Gastroesophageal sphincter (tissue), 4 donors: ENCODE measurements at places on chromosomes 6 and 20. TPM values are rescaled to one million over a fixed set of nuclear protein-coding genes. Genes with fewer than 3 reads are reported as not detected.

The KIF3B gene
- total RNA-seq: 29.0 TPM

The LY6G6C gene
- total RNA-seq: not detected

The EYA4 gene
- 1.4 TPM for total RNA-seq

The PAK5 gene
- 0.54 TPM for total RNA-seq

The FAM209B gene
- total RNA-seq: not detected

The TINAG gene
- total RNA-seq: not detected

The VPS16 gene
- total RNA-seq: 44.0 TPM

The OVOL2 gene
- not detected for total RNA-seq

The ARHGAP40 gene
- not detected for total RNA-seq

The LINC00237 gene
- total RNA-seq: not detected

The HEBP2 gene
- 79.4 TPM for total RNA-seq

The GSTA2 gene
- total RNA-seq: not detected

The BPIFB2 gene
- total RNA-seq: not detected

The SSTR4 gene
- total RNA-seq: not detected

The HLA-DQA1 gene
- total RNA-seq: 7.8 TPM
